Choroid plexus epithelial cell (primary cell): ENCODE measurements at places on chromosomes 11 and 22.
A peak's percentile ranks its signal among the peaks of the same experiment; 100 is the strongest.

DNA sequence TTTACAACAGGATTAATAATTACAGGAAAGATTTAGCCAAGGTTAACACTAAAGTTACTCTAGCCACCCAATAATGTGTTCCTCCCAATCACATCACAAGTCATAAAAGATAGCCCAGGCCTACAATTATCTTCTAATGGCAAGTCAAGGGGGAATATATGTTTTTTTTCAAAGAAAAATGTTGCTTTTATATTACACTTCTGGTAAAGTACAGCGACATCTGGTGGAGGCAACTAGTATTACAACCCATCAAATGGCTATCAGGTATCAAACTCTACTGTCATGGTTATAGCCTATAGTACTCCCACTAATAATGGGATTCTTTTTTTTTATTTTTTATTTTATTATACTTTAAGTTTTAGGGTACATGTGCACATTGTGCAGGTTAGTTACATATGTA, 71.8 kb downstream of the XRRA1 start:
- peak; percentile 32 for DNase-seq

- DNase-seq = no peak
Observed at GRCh38 chr22:37672920-37673455, 2.4 kb upstream of the LGALS1 start.

DNA sequence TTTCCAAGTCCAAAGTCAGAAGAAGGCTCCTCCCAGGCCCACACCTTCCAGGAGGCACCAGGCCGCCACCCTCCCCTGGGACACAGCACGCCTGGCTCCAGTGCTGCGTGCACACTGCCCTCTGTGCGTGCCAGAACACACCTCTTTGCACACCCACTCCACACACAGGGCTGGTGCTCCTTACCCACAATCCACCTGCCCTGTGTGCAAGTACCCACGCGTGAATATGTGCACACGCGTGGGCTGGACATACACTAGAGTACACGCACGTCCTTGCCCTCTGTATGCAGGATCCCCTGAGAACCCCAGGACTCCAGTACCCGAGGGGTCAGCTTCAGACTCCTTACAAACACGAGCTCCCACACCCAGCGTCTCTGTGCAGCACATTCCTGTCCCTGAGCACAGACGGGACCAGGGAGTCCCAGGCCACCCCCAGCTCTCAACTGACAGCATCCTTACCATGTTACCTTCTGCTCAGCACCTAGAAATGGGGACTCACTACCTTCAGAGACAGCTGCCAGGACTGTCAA, 2.8 kb downstream of the DUSP8 start:
- DNase-seq = no peak

DNA sequence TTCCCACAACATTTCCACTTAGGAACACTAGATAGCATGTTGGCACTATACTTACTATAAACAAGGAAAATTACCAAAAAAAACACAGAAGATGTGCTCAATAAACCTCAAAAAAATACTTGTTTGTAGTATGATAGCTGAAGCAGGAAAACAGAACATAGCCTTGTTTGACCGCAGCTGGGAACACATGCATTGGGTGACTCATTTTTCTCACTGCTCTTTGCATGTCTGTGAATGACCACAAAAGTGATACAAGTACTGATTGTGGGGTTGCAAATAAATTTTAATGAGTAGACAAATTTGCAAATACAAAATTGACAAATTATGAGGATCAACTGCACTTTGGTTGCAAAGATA, 22.8 kb upstream of the GUCY1A2 start:
- DNase-seq = peak; percentile 94

DNA sequence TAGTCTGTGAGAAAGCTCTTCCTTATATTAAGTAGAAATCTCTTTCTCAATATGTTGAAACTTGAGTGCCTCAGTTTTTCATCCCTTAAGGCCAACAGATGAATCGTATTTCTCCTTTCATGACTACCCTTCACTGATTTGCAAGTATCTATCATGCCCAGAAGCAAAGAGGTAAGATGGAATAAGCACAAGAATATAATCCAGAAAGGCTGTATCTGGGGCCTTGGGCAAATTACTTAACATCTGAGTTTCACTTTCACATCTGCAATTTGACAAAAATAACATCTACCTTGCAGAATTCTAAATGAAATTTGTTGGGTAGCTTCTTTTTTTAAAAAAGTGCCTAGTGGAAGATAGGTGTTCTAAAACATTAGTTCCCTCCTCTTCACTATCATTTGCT, 552.4 kb upstream of the ANO5 start:
- no peak for DNase-seq

DNA sequence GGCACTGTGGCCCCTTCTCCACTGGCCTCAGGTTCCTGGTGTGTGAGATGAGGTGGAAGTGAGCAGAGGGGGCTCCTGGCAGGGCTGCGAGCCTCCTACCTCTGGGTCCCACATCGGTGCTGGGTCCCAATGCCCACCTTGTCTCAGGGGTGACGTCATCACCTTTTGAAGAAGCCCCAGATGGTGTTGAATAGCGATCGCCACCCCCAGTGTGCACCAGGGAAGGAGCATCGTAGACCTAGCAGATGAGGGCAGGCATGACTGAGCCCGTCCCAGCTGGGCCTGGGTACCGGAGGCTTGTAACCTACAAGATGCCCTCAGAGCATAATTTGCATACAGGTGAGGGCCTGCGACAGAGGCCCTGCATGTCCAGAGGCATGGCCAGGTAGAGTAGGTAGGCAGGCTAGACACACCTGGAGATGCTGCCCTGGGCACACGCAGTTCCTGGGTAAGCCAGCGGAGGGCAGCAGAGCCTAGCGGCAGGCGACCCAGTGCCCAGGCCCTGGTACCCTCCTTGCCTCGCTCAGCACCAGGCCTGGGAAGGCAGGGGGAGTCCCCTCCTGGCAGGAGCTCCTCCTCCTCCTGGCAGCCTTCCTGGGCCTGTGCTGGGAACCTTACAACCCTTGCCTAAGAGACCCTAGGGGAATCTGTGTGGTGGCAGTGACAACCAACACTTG, 52.5 kb downstream of the TPCN2 start:
- DNase-seq = peak; percentile 70

- no peak for DNase-seq
Observed at GRCh38 chr11:120122924-120123683, 14.8 kb downstream of the TRIM29 start.

DNA sequence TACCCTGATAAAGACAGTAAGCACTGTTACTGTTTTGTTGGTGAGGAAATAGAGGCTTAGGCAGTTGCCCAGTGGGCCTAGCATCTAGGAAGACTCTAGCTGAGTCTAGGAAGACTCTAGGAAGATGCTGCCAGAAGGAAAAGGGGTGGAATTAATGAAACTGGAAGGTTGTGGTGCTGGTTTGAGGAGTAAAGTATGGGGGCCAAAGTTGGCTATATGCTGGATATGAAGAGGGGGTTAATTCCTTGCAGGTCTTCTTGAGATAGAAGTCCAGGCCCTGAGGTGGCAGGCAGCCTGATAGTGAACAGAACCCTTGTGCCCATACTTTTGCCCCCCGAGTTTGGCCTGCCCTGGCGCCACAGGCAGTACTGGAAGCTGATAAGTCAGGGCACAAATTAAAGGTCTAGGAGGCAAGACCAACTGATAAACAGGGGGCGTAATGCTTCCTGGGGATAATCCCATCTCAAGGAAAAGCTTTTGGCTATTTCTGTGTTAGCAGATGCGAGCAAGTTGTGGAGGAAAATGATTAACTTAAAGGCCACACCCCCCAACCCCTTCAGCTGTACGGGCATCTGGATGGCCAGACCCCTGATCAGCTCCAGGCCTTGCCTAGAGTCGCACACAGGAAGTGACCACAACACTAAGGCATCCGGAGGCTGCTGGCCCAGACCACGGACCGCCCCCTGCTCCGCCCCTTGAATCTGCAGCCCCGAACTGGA, 3.1 kb downstream of the ILK start:
- DNase-seq = peak; percentile 96

GRCh38 chr22:38745676-38746460, 9.9 kb downstream of the SUN2 start:
- no peak for DNase-seq

- DNase-seq = peak; percentile 16
Observed at GRCh38 chr22:21074102-21074715, 28.5 kb downstream of the LRRC74B start.

GRCh38 chr11:120945042-120945441, 78.9 kb upstream of the TBCEL start:
- DNase-seq = no peak

DNA sequence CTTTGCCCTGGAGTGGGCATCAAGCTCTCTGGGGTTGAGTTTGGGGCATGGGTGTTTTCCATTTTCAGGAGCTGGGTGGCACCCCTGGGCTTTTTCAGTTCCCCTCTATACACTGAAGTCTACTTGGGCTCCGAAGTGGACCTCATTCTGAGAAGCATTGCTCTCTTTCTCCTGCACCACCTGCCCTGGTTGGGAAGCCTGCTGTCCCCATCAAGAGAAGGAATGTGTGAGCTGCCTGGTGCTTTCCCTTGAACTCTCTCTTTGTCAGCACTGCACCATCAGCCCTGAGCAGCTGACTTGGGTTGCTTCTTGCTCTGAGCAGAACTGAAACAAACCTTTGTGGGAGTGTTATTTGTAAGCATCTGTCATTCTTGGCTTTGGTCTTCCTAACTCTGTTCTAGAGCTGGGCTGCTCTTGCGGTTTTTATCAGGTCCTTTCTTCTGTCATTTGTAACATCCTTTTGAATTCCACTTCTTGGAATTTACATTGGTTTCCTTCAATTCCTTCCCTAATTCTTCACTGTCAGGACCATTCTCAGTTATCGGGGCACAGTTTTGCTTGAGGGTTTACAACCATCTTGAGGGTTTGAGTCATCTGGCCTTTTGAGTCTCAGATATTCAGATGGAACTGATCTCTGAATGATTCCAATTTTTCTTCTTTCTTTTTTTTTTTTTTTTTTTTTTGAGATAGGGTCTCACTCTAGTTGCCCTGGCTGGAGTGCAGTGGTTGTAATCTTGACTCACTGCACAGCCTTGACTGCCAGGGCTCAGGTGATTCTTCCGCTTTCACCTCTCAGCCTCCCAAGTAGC, 20.5 kb downstream of the UBE2L3 start:
- DNase-seq = peak; percentile 64

- DNase-seq = peak; percentile 48
Observed at GRCh38 chr11:95716266-95716665, 73.3 kb downstream of the FAM76B start.

- no peak for DNase-seq
Observed at GRCh38 chr11:64712430-64713015, 10.5 kb downstream of the NRXN2 start.

DNA sequence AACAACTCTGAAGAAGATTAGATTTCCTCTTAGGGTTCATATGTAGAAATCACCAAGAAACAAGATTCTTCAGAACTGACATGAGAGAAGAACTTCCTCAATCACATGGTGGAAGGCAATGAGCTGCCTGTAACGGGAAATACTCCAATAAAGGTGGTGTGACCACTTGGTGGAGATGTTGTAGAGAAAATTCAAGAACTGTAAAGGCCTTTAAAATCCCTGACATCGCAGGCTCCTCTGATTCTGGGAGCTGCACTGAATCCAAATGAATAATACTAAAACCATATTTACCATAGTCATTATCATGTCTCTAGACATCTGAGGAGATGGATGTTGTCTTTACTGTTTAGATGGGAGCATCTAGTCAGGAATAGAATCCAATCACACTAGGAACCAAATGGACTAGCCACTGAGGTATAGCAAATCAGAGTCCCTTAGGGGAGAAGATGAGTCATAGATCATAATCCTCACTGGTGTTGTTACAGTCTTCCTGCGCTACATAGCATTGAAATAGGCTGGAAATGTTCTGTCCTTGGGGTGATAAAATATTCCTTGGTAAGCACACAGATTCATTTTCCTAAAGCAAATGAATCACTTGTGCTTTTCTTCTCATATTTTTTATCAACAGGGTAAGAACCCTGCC, 321.6 kb upstream of the TENM4 start:
- DNase-seq = peak; percentile 10

GRCh38 chr11:47243454-47243853, 5.2 kb downstream of the ACP2 start:
- DNase-seq = no peak

DNA sequence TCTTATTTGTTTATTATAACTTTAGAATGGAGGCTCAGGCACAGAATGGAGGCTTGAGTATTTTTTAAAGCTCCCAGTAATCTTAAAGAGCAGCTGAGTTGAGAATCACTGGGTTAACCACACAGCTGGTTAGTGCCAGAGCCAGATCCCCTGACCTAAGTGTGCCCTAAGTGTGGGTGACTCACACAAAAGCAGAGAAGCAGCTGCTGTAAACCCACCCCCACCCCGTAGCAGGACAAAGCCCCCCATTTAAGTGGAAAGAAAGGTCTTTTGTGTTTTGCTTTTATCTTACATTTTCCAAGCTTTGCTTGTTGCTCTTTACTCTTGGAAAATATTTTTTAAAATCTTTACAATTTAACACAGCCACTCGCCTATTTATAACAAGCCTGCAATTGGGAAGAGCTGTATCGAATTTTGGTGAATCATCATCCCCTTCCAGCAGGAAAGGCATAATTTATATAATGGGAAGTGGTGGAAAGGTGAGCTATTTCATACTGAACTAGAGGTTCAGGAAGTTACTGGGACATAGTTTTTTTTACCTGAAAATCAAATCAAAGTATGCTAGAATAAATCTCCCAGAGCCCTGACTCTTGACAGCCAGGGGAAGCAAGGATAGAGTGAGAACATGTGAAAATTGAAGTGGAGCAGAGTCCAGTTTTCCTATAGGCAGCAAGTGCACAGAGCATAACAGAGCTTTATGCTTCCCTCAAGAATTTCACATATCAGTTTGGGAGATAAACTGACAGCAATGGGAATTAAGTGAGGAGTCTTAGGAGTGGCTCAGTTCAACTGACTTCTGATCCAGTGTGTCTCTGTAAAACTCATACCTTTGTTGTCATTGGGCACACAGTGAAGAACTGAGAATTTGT, 405.7 kb downstream of the AASDHPPT start:
- peak; percentile 78 for DNase-seq

GRCh38 chr22:41446057-41446501, 522 bp downstream of the TOB2 start:
- DNase-seq = peak; percentile 14

GRCh38 chr11:131413217-131413616, 42.8 kb downstream of the NTM start:
- DNase-seq = no peak

- peak; percentile 74 for DNase-seq
Observed at GRCh38 chr11:72848846-72849466, 34.7 kb downstream of the ATG16L2 start.

GRCh38 chr22:30609260-30610185, 2.5 kb downstream of the TCN2 start:
- DNase-seq = peak; percentile 91

GRCh38 chr11:76768909-76769560, 14.1 kb upstream of the TSKU start:
- peak; percentile 72 for DNase-seq

GRCh38 chr11:34360046-34360445, 2.2 kb upstream of the ABTB2 start:
- no peak for DNase-seq

- no peak for DNase-seq
Observed at GRCh38 chr11:130728185-130729180, 187.8 kb downstream of the SNX19 start.

DNA sequence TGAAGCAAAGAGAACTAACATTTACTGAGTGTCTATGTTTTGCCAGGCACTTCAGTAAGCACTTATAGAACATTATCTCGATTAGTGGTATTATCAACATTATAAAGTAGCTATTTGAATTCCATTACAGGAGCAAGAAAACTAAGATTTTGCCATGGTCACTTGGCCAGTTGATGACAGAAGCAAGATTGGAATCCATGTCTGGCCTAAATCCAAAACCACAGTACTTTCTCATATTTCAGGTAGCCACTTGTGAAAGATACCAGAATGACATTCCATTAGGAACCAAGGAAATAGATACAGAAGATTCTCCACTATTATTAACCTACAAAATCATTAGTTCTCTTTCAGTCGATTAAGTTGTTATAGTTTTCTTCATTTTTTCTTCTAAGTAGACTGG, 691.0 kb upstream of the API5 start:
- no peak for DNase-seq

GRCh38 chr11:16178273-16178672, 178.1 kb downstream of the SOX6 start:
- DNase-seq = no peak
